ENCODE measurements at places on chromosomes 4 and X.

DNA sequence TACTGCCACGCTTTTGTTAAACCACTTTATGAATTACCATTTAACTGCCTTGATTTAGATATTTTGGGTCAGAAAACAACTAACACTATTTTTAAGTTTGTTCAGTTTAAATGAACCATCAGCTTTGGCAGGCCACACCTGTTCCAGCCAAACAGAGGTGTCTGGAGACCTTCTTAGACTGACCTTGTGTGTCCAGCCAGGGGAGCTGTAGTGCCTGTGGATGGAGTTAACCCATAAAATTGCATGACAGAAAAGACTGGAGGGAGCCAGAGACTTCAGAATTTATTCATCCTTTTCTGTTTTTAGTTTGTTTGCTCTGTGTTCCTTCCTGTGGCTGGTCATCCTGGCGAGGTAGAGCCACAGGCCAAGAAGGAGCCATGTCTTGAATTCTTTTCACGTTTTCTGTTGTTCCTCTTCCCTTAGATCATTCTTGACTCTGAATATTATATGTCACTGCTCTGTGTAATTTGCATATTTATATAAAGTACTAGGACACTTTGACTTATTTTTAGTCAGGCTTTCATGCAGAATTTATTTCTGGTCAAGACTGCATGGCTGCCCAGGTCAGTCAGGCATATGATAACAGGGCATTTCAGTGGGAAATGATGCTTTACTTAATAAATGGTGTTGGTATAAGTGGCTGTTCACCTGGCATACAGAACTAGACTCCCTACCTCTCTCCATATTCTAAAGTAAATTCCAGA, 26.7 kb downstream of the HERC3 start:
- DNase-seq: no peak

- peak; percentile 19 for DNase-seq
These were observed 249.3 kb upstream of the PRKX start for GRCh38 chrX:3962511-3963311.

GRCh38 chrX:69096963-69097362, 68.3 kb downstream of the PJA1 start:
- no peak for DNase-seq

DNA sequence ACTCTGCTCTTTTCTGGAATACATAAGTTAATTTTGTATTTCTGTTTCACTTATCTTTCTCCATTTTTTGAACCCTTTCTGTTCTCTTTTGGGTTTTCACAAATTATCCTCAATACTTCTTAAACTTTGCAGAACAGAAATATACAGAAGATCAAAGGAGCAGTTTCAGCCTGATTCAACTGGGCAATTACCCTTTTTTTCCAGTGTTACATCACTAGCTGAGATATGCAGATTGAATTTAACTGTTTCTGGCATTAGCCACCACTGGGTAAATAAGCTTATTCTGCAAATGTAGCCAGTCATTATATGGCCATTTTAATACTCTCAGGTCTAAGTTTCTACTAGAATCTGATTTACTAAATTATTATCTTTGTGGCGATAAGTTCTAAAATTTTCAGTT, 66.9 kb upstream of the GRID2 start:
- DNase-seq: peak; percentile 20

DNA sequence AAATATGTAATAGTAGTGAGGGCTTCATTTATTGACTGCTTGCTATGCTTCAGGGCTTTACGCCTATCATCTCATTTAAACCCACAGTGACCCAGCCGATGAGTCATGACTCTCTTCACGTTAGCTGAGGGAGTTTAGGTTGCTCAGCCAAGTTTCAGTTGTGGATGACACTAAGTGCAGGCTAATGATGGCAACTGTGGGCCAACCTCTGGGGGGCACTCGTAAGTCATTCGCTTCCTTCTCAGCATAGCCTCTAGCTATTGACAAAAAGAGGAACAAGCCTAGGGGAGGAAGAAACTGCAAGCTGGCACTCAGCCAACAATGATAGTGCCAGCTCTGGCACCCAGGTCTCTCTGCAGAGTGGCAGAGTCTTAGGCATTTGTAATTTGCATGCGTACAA, 325.0 kb downstream of the ARHGAP10 start:
- DNase-seq: peak; percentile 74

- DNase-seq: peak; percentile 93
These were observed 37.9 kb downstream of the RELL1 start for GRCh38 chr4:37648084-37648817.

DNA sequence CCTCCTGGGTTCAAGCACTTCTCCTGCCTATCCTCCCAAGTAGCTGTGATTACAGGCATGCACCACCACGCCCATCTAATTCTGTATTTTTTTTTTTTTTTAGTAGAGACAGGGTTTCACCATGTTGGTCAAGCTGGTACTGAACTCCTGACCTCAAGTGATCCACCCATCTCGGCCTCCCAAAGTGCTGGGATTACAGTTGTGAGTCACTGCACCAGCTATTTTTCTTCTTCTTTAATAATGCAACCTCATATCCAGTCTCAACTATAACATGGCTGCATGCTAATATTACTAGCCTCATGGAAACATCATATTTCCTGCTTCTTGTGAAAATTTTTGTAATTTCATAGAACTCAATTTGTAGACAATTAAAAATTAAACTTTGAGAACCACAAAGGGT, 706.5 kb downstream of the KCTD8 start:
- DNase-seq: no peak

DNA sequence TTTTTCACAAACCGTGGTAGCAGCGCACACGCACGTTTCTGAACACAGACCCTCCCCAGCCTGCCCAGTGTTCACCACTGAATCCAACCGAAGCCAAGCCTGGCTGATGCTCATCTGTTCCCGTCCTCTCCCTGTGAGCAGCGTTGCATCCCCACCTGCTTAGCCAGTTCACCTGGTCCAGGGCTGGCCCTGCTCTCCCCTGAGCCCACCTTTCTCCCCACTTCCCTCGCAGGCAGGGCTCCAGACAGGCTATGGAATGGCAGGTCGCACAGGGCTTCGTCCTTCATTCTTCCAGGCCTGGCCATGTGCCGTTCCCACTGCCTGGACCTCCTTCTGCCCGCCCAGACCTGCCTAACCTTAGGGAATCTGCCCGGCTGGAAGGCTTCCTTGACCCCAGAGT, 246.9 kb downstream of the EVC2 start:
- DNase-seq: no peak
